ENCODE measurements at places on chromosomes 5 and 9.

- no peak for DNase-seq
These were observed 23.9 kb upstream of the SLC25A51 start for GRCh38 chr9:37927601-37928551.

GRCh38 chr9:69412741-69413150, 87.7 kb downstream of the ENTREP1 start:
- DNase-seq: no peak

DNA sequence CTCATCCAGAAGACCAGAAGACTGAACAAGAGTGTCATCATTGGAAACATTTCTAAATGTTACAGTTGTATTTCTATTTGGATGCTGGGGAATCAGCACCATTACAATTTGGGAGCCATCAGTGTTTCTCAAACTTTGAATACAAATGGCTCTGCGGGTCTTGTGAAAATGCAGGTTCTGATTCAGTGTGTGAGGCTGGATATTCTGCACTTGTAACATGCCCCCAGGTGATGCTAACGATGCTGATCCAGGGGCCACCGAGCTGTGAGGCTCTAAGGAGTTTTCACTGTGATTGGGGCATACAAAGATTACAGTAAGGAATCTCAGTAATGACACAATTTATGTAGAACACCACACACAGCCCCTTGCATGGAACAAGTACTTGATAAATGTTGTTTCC, 167.7 kb downstream of the ACTL7B start:
- DNase-seq: no peak

GRCh38 chr5:16995372-16995771, 59.3 kb upstream of the MYO10 start:
- DNase-seq: no peak

DNA sequence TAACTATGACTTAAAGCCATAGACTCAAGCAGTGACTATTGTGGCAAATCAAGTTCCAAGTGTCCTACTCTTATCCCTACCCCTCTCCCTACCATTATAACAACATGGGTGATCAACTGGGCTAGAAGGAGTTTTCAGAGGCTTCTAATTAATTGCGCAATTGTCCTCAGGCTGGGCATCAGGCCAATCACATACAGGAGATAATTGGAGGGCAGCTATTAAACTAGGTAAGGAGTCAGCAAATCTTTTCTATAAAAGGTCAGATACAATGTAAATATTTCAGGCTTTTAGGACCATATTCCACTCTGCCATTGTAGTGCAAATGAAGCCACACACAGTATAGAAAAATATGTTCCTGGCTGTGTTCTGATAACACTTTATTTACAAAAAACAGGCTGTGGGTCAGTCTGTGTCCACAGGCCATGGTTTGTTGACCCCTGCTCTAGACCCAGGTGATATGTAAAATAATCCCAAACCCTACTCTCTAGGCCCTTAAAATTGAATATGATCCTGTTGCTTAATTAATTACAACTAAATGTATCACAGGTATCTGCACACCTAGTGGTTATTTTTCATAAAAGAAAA, 141.4 kb upstream of the PIK3R1 start:
- no peak for DNase-seq

DNA sequence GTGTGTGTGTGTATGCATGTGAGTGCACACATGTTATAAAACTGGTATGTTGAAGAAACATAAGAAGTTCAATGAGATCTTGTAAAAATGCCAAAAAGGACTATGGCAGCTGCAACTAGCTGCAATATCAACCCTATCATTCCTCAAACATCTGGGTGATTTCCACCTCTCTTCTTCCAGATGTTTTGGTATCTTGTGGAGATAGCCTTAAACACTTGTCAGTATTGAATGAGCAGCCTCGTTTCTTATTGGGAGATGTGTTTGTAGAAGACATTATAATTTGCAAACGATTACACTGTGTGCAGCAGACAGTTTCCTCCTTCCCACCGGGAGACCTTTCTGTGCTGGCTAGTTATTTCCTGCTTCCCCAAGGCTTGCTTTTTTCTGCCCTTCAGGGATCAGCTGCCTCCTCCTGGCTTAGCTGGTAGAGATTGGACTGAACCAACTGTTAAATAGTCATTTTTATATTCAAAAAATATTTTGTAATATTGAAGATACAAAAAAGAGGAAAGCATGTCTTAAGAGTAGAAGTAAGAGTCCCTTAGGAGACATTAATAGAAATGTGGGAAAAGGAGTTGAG, 168.4 kb upstream of the MPDZ start:
- DNase-seq: no peak

DNA sequence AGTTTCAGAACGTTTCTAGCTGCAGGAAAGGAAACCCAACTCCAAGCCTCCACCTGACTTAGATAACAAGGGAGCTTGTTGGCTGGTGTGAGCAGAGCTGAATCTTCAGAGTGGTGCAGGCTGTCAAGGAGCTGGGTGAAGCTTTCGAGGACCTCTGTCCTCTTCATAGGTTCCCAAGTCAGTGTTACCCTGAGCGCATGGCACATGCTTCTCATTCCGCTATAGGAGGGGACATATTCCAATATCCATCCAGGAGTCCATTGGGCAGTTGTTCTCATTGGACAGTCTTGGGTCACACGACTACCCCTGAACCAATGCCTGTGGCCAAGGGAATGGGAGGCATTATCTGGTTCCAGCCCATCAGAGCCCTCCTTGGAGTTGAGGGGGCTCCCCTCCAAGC, 50.3 kb downstream of the DUSP1 start:
- DNase-seq: no peak

DNA sequence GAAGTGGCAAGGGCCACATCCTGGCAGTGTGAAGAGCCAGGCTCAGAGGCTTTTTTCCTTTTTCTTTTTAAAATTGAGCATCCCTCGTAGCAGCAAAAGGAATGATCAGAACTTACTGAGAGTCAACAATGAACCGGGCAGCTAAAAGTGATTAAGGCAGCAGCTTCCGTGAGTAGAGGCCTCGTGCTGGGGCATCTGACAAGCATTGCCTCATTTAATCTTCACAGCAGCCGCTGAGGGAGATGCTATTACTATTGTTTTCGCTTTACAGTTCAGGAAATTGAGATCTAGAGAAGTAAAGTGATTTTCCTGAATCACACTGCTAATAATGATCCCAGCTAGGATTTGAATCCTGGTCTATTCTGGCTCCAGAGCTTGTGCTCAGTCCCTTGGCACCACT, 30.7 kb upstream of the PTGS1 start:
- no peak for DNase-seq

GRCh38 chr5:81180780-81181460, 52.2 kb upstream of the CKMT2 start:
- no peak for DNase-seq

- no peak for DNase-seq
These were observed 14.7 kb upstream of the TDRD7 start for GRCh38 chr9:97397220-97397619.

- no peak for DNase-seq
These were observed 204.4 kb upstream of the IRX1 start for GRCh38 chr5:3391210-3391609.

DNA sequence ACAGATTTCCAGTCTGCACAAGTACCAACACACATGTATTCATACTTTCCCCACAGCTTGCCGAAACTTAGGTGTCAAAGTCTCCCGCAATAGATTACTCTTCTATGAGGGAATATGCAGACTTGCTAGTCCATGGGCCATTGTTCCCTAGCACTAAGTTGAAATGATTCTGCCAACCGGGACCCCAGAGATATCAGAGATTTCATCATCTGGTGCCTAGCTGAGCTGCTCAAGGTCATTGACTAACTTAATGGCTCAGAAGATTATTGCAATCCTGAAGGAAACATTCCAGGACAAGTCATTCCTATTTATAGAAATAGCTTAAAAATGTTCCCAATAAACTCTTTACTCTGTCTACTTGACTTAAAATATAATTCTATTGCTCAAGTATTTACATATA, 202.6 kb downstream of the PIK3R1 start:
- DNase-seq: no peak

DNA sequence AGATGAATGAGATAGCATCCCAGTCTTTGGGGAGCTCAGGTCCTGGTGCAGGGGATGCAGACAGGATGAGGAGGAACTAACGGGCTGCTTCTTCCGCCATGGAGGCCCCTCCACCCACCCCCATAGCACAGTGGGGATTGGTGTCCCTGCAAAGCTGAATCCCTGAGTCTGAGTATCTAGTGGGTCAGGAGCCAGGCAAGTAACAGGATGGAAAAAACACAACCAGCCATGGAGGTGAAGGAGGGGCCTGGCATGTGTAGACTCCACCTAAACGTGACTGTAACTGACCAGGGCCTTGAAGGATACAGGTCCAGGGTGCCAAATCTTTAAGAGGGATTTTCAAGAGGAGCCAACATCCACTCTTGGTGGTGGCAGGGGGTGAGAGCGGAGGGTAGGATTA, 327.8 kb upstream of the MSX2 start:
- no peak for DNase-seq

DNA sequence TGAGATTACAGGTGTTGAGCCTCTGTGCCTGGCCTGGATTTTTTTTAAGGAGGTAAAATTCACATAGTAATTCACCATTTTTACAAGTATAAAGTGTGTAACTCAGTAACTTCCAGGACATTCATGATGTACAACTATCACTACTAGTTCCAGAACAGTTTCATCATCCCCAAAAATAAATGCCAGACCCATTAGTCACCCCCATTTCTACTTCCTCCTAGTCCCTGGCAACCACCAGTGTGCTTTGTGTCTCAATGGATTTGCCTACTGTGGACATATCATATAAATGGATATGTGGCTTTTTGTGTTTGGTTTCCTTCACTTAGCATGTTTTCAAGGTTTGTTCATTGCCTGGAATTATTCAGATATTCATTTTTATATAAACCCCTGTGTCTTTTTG, 72.5 kb upstream of the PANK3 start:
- peak; percentile 32 for DNase-seq

DNA sequence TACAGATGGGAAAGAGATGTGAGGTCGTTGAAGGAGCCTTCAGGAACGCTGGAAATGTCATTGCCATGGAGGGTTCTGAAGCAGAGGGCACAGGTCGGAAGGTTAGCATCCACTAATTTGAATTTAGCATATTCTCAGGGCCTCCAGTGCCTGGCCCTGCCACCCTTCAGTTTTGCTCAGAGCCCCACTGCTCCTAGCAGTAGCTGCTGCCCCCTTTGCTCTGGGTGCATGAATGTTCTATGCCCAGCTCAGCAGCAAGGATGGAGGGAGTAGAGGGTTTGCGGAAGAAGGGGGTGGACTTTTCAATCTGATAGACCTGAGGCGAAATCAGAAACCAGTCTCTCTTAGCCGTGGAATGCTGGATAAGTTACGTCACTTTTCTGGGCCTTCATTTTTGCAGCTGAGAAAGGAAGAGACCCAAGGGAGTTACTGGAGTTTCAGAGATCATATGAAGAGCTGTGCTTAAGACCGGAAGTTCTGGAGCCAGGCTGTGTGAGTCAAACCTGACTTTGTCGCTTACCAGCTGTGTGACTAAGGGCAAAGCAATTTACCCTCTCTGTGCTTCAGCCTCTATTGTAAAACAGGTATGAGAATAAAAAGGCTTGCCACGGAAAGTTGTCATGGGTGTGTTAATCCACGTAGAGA, 133.2 kb upstream of the PANK3 start:
- DNase-seq: peak; percentile 29

GRCh38 chr5:129359450-129359849, 100.6 kb upstream of the ADAMTS19 start:
- no peak for DNase-seq

DNA sequence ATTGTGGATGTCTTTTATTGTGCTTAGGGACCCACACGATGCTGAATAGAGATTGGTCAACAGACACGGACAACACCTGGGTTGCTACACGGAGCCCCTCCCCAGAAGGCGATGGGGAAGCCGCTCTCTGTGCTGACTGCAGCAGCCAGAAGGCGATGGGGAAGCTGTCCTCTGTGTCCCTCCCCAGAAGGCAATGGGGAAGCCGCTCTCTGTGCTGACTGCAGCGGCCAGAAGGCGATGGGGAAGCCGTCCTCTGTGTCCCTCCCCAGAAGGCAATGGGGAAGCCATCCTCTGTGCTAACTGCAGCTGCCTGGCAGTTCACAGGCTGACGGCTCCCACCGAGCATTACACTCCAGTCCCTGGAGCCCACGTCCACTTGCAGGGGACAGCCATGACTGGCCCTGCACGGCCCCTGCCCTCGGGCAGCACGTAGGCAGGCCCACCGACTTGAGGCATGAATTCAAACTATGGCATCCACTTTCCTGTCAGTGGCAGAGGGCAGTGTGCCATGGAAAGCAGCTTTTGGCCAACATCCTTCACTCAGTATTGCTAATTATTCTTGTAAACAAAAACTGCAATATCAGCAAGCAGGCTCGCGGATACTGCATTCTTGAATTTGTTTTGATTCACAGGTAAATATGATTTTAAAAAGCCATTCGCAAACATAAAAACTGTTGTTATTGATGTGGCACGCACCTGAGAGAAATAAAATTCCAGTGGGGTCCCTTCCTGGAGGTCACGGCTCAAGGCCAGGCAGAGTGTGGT, 48.1 kb upstream of the CLPTM1L start:
- no peak for DNase-seq

DNA sequence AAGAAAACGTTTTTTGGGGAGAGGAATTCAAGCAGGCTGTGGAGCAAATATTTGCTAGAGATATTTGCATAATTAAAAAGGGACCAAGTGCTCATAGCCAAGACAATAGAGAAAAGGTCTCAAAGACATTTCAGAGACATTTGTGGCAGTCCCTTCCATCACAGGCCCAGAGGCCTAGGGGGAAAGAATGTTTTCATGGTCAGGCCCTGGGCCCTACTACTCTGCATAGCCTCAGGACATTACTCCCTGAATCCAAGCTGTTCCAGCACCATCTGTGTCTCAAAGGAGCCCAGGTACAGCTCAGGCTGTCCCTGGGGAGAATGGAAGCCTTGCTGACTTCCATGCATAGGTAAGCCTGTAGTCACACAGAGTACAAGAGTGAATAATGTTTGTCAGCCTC, 113.0 kb upstream of the KIF2A start:
- no peak for DNase-seq

GRCh38 chr5:24819841-24820240, 175.1 kb upstream of the CDH10 start:
- DNase-seq: no peak

DNA sequence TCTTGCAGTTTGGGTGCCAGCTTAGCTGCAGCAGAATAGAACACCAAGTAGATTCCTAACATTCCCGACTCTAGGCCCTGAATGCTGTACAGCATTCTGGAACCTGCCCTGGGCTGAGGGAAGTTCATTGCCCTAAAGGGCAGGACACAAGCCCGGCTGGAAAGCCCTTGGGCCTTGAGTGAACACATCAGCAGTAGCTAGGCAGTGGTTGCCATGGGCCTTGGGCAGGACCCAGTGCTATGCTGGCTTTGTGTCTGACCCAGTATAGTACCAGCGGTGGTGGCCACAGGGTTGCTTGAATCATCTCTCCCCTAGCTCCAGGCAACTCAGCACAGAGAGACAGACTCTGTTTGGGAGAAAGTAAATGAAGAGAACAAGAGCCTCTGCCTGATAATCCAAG, 137.8 kb downstream of the AGTPBP1 start:
- DNase-seq: no peak

- no peak for DNase-seq
These were observed 299.9 kb upstream of the RFX3 start for GRCh38 chr9:3825721-3826120.

All from LoVo (cell line).